Sigmoid colon (tissue), 7 donors: ENCODE measurements at places on chromosomes 7 and 10. TPM values are rescaled to one million over a fixed set of nuclear protein-coding genes. Genes with fewer than 3 reads are reported as not detected.

The CDH23 gene
- 3.4 TPM for total RNA-seq

DNA sequence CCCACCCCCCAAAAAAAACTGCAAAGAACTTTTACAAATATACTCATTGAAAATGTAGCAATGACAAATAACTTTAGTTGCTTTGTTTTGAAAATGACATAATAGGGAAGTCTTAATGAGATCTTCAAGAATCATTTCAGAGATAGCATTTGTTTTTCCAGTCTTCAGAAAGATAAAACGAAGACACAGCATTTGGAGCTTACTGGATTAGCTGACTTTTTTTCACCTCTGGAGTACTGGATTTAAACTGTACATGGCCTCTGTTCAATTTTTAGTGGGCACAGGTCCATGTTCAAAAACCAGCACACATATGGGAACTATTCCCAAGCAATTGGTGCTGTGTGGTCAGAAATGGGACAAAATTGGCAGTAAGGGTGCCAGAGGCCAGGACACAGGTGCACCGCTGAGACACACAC lies 3.9 kb downstream of the RAB11FIP2 start:
- no peak overlapping the region for H3K27ac ChIP-seq
- no peaks in the 10 kb centered on the region for H3K27me3 ChIP-seq
- peaks cover 45% of the 10 kb centered on the region for H3K4me1 ChIP-seq
- no peak for DNase-seq
- no peaks in the 10 kb centered on the region for H3K36me3 ChIP-seq

- no peak overlapping the region for H3K27ac ChIP-seq
- no peak overlapping the region for H3K4me3 ChIP-seq
- H3K4me1 ChIP-seq: no peaks in the 10 kb centered on the region
- H3K27me3 ChIP-seq: no peaks in the 10 kb centered on the region
Measured at GRCh38 chr10:125699562-125700143, 16.7 kb upstream of the TEX36 start.

The VCL gene
- total RNA-seq: 338 TPM

DNA sequence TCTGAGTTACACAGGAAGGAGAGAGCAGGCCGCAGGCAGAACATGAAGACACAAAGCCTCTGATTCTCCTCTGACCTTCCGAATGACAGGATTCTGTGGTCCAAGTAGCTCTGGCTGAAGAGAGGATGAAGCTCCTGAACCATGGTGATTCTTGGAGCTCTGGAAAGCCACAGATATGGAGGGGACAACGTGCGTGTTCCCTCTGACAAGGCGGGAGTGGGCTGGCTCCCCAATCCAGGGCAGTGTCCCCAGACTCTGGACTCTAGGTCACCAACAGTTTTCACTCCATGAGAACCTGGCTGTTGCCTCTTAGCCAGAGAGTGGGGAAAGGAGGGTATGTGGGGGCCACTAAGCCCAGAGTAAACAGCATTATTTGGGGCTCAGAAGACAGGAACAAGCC lies 7.4 kb upstream of the TRPV6 start:
- DNase-seq: no peak
- no peaks in the 10 kb centered on the region for H3K27me3 ChIP-seq
- H3K4me1 ChIP-seq: no peaks in the 10 kb centered on the region
- H3K36me3 ChIP-seq: no peaks in the 10 kb centered on the region
